ENCODE measurements at places on chromosomes 5 and 9.

DNA sequence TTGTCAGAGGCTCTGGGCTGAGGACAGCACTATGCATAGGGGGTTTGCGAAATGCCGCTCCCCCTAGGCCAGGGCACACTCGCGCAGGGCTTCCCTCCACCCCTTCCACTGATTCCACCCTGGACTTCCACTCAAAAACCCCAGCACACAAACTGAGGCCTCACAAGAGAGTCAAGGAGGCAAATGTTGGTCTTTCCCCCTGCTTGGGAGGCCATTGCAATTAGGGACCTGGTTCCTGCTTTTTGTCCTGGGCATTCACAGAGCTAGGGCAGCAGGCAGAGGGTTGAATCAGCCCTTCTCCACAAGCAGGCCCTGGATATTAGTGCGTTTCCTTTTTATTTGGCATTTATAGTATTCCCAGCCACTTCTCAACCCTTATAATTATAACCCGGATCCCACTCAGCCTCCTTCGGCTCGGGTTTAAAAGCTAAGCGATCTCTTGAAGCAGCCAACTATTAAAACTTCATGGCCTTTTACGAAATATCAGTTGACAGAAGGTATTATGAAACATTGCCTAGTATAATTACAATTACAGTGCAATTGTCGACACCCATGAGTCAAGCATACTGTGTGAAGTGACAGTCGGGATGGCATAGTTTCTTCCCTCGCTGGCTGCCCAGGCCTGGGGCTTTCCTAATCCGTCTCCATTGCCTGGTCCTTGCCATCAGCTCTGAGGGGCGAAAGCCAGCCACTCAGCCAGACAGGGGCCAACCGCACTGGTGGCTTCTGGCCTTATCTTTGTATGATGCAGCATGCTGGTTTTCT lies 285.5 kb upstream of the MAP3K1 start:
- no peak for DNase-seq

DNA sequence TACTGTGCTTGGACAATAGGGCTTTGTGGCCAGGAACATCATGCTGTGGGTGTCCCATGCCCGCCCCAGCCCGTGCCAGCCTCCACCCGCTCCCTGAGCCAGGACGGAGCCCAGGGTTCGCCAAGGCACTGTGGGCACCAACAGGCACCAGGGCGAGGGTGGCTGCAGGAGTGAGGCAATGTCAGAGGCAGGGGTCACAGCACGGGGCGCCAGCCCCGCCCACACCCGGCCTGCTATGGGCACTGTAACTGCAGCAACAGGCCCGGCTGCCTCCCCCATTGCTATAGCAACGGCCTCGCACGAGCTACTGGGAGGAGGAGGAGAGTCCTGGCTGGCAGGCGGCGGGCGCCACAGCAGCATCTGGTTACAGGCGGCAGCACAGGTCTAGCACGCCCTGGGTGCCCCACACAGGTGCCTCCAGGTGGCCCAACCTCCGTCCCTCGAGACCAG lies 2.5 kb downstream of the ABCA2 start:
- peak; percentile 71 for DNase-seq

DNA sequence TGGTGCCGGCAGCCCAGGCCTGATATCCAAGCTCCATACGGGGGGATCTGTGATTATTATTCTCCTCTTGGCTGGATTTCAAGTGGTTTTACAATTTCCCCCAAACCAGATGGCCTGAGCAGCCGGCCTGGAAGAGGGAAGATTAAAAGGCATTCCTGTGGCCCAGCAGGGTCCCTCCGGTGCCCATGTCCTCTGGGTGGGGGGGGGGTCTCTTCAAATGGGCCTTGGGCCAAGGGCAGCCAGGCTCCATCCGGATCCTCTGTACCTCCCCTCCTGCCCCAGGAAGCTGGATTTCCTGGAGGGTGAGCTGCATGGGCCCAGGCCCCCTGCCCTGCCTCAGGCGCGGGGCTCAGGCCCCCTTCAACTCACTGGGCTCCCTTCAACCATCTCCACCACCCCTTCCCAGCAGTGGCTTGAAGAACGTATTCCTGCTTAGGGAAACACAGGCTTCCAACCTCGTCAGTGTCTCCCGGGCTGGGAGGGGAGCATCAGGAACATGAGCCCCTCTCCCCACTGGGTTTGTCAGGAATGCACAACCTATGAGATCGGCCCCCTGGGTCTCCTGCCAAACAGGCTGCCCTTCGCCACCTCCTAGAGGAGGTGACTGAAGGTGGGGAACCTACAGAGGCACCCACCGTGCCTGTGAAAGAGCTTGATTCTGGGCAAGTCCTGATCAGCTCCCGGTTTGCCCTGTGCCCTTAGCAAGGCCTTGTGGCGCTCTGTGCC lies 62.9 kb upstream of the ORM1 start:
- DNase-seq: peak; percentile 99

GRCh38 chr9:32345243-32345642 lies 39.2 kb upstream of the ACO1 start:
- DNase-seq: no peak

DNA sequence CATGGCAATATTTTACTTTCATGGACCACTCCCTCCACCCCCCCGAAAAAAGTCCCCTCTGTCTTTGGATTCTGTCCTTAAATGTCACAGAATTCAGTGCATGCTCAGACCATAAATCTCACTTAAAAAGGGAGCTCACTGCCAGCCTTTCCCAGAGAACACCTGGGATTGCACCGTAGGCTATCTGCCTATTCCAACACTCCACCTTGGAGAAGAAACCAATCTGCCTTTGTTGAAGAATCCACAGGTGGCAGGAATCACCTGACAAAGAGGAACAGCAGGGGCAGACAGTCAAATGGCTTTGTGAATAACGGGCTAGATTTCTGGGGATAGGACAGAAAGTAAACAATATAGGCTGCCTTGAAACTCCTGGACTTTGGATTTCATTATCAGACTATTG lies 306.7 kb upstream of the BRINP1 start:
- no peak for DNase-seq

GRCh38 chr9:79247021-79247420 lies 324.7 kb upstream of the TLE4 start:
- no peak for DNase-seq

- no peak for DNase-seq
Measured at GRCh38 chr9:133666387-133666786, 30.2 kb downstream of the DBH start.

DNA sequence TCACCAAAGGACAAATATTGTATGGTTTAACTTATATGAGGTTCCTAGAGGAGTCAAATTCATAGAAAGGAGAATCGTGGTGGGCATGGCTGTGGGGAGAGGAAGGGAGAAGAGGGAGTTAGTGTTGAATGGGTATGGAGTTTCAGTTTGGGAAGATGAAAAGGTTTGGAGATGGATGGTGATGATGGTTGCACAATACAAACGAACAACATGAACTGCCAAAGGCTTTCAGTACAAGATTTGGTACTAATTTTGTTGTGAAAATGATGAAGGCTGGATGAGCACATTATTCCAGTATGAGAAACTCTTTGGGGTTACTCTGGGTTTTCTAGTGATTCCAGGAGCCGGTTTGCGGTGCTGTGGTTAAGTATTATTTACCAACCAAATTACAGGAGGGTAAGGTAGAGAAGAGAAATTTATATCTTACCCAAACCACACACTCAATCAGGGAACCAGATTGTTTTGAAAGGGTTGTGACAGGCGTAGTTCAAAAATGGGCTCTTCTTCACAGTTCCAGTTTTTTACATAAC lies 112.0 kb upstream of the TBC1D2 start:
- DNase-seq: no peak

- no peak for DNase-seq
Measured at GRCh38 chr5:145130996-145131395, 704.1 kb downstream of the PRELID2 start.

Measured in NCI-H524 (cell line).